ENCODE measurements at places on chromosomes 6 and 20.

DNA sequence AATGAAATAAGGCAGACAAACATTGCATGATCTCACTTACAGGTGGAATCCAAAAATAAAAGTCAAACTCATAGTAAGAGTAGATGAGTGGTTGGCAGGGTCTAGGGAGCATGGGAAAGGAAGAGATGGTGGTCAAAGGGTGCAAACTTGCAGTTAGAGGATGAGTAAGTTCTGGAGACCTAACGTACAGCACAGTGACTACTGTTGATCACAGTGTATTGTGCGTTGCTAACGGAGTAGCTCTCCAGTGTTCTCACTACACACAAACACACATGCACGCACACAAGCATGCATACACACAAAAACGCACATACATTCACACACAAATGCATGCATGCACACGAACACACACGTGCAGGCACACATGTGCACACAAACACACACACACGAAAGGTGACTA is 54.9 kb downstream of the LY86 start:
- DNase-seq = no peak

DNA sequence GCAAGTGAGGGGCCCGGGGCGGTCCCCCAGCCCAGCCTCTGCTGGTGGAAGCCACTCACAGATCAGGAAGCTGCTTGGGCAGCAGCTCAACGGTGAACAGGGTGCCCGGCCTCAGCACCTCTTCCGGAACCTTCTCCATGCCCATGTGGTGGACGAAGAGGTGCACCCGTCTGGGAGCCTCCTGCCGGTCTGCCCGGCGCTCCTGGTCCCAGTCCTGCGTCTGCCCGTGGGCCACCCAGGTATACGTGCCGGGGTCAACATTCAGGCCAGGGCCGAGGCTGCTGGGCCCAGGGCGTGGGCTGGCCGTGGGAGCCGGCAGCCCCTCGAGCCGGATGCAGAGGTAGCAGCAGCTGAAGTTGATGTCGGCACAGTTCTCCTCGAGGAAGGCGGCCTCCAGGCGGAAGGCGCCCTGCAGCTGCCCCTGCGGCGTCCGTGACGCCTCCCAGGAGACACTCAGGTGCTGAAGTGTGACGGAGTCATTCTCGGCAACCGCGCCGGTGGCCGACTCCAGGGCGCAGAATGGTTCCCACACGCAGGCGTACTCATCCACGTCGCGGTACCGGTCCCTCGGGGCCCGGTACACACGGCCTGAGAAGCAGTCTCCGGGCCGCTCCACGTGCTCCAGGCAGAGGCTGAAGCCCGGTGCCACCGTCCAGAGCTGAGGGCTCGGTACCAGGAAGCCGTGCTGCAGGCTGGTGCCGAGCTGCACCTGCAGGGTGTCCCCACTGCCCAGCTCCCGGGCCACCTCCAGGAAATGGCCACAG is 8.7 kb downstream of the FNDC11 start:
- DNase-seq = no peak

- DNase-seq = no peak
Measured at GRCh38 chr6:128367437-128367836, 153.0 kb downstream of the PTPRK start.

- DNase-seq = no peak
Measured at GRCh38 chr6:79780881-79781280, 149.8 kb downstream of the SH3BGRL2 start.

DNA sequence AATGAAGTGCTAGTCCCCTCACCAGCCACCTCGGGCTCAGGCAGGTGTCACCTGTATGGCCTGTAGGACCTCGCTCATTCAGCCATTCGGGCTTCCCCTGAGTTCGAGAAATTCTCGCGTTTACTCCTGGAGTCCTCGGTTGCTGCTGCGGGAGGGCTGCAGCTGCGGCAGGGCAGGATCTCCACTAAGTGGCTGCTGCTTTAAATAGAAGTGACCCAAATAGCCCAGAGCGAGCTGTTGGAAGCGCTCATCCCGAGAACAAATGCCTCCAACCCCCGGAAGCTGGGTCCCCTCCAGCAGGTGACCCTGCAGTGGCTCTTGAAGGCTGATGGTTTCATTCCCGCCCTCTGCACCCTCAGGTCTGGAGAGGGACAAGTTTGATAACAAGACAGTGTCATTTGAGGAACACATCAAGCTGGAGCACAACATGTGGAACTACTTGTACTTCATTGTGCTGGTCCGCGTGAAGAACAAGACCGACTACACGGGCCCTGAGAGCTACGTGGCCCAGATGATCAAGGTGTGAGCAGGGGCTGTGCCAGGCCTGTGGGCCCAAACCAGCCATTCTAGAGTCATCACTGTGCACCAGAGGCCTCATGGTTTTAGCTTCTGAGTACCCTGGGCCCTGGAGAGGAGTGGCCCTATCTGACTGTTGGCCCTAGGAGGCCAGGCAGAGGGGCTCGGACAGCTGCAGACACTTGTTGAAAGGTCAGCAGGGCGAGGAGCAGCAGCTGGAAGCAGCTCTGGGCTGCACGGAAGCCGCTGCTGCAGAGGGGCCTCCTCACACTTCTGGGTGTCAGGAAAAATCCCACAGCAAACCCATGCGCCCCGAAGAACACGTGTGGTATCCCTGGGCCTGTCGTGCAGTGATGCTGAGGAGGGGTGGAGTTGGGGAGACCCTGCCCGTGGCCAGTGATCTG is 18.1 kb downstream of the UQCC2 start:
- no peak for DNase-seq

DNA sequence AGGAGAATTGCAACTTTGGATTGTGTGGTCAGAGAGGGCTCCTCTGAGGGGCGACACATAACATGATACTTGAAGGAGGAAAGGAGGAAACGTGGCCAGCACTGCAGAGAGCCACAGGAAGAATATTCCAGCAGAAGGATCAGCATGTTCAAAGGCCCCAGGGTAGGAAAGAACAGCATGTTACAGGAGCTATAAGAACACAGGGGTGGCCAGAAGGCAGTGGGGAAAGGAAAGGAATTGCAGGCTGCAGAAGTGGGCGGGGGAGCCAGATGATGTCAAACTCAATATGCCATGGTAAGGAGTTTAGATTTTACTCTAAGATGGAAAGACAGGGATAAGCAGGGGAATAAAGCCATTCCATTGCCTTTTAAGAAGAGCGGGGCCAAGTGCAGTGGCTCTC is 30.7 kb downstream of the MGME1 start:
- no peak for DNase-seq

DNA sequence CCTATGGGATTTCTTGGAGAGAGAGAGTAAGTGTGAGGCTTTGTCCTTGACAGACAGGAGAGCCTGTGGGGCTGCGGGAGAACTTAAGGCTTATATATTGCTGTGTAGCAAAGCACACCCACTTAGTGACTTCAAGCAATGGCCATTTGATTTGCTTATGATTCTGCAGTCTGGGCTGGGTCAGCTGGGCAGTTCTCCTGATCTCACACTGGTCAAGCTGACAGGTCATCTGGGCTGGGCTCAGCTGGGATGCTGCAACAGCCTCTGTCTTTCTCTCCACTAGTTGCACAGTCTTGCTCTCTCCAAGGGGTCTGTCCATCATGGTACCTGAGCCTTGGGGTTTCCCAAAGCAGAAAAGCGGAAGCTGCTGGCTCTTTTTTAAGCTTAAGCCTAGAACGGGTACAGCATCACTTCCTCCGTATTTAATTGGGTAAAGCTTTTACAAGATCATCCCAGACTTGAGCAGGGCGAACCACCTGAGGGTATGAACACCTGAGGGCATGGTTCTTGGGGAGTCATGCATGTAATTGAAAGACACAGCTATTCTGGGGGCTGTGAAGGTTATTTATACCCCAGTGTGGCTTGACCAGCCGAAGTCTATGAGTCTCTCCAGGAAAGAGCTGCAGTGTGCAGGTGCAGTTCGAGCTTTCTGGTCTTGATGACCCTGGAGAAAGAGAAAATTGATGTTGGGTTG is 13.3 kb upstream of the GGTLC1 start:
- no peak for DNase-seq

GRCh38 chr6:47071681-47072080 is 29.5 kb upstream of the ADGRF1 start:
- no peak for DNase-seq

DNA sequence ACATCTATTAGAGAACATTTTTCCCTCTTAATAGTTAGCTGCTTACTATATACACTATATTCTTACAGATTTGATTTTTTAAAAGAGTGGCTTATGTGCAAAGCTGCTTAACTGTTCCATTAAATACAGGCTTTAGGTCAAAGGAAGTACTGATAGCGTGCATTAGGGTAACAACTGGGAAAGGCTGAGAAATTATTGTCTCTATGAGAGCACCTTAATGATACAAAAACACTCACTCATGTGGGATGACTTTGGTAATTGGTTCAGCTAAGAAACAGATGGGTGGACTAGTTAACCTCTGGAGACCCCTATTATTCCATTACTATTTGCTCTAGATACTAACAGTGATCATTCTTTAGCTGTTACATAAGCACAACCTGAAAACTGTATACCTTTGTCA is 4.0 kb downstream of the DCDC2 start:
- DNase-seq = no peak

Measured in activated CD8-positive, alpha-beta memory T cell treated with anti-CD3 and anti-CD28 coated beads for 48 hours (primary cell).